ENCODE measurements at places on chromosomes 3 and 15. TPM values are rescaled to one million over a fixed set of nuclear protein-coding genes. Genes with fewer than 3 reads are reported as not detected.

The CHRM5 gene
- total RNA-seq: not detected

The CHAC1 gene
- total RNA-seq: 25.2 TPM

The GRK7 gene
- not detected for total RNA-seq

The CFAP100 gene
- not detected for total RNA-seq

The ADAMTS17 gene
- 1.4 TPM for total RNA-seq
